Smooth muscle cell of the pulmonary artery (primary cell): ENCODE measurements at places on chromosomes 3 and 15. TPM values are rescaled to one million over a fixed set of nuclear protein-coding genes. Genes with fewer than 3 reads are reported as not detected.

The PYGO1 gene
- total RNA-seq: 9.1 and 10.1 TPM in 2 replicates

The ERICH6 gene
- 0.03 and 0.07 TPM in 2 replicates for total RNA-seq

The MFAP1 gene
- 18.5 and 23.0 TPM in 2 replicates for total RNA-seq

The FEZF2 gene
- not detected in 2 replicates for total RNA-seq

The MGA gene
- total RNA-seq: 34.6 and 36.2 TPM in 2 replicates

The KNG1 gene
- total RNA-seq: not detected in 2 replicates

The AMOTL2 gene
- 117 and 158 TPM in 2 replicates for total RNA-seq

The PLSCR2 gene
- 0.26 TPM in 1 of 2 replicates, not detected in the other for total RNA-seq

The GOLGA8H gene
- total RNA-seq: 0.30 and 0.39 TPM in 2 replicates

The CPEB1 gene
- 9.0 and 14.1 TPM in 2 replicates for total RNA-seq

The FILIP1L gene
- 23.8 and 24.7 TPM in 2 replicates for total RNA-seq

The ACAN gene
- 65.6 and 209 TPM in 2 replicates for total RNA-seq

The CTXN2 gene
- not detected in 2 replicates for total RNA-seq

The FBXO45 gene
- total RNA-seq: 8.9 and 9.3 TPM in 2 replicates

The ZMYND10 gene
- total RNA-seq: 0.91 and 1.1 TPM in 2 replicates

The DAPK2 gene
- 0.59 and 0.98 TPM in 2 replicates for total RNA-seq

The SLC27A2 gene
- 0.26 TPM in 1 of 2 replicates, not detected in the other for total RNA-seq

The BTLA gene
- 0.07 and 0.30 TPM in 2 replicates for total RNA-seq

The EXD1 gene
- not detected in 2 replicates for total RNA-seq

The CD200R1 gene
- 0.07 TPM in 1 of 2 replicates, not detected in the other for total RNA-seq

The LTF gene
- total RNA-seq: 1.7 TPM in 1 of 2 replicates, not detected in the other

The CAND2 gene
- total RNA-seq: 5.1 TPM in 2 replicates

The RTP3 gene
- total RNA-seq: not detected in 2 replicates

The TRAT1 gene
- total RNA-seq: not detected in 2 replicates

The PROS1 gene
- 18.4 and 72.8 TPM in 2 replicates for total RNA-seq

The CXCR6 gene
- total RNA-seq: not detected in 2 replicates

The LRRIQ4 gene
- 0.07 TPM in 2 replicates for total RNA-seq

The TMEM45A gene
- 92.2 and 160 TPM in 2 replicates for total RNA-seq

The INKA1 gene
- total RNA-seq: 5.1 and 5.7 TPM in 2 replicates

The GOLGA6L4 gene
- 0.85 and 1.1 TPM in 2 replicates for total RNA-seq

The SEMA4B gene
- 55.2 and 58.7 TPM in 2 replicates for total RNA-seq

The GOLGA8M gene
- total RNA-seq: 1.8 and 2.0 TPM in 2 replicates

The MON1A gene
- 12.7 and 14.6 TPM in 2 replicates for total RNA-seq

The EAF1 gene
- total RNA-seq: 22.1 and 28.6 TPM in 2 replicates

The GABRR3 gene
- not detected in 2 replicates for total RNA-seq

The SMCO1 gene
- not detected in 2 replicates for total RNA-seq

The RBP2 gene
- not detected in 2 replicates for total RNA-seq

The CP gene
- 16.1 and 42.1 TPM in 2 replicates for total RNA-seq

The RPSA gene
- total RNA-seq: 818 and 877 TPM in 2 replicates

The TAGLN3 gene
- total RNA-seq: 0.26 and 3.5 TPM in 2 replicates

The CX3CR1 gene
- under 0.01 TPM in 1 of 2 replicates, not detected in the other for total RNA-seq

The BTD gene
- 38.2 and 42.4 TPM in 2 replicates for total RNA-seq

The FETUB gene
- total RNA-seq: not detected in 2 replicates

The CERS3 gene
- total RNA-seq: not detected in 2 replicates

The BNC1 gene
- 0.91 and 21.4 TPM in 2 replicates for total RNA-seq

The CD80 gene
- total RNA-seq: not detected in 2 replicates

The SEMA3B gene
- 17.2 and 25.6 TPM in 2 replicates for total RNA-seq

The AADAC gene
- total RNA-seq: 1.9 and 17.6 TPM in 2 replicates

The ALDH1L1 gene
- 0.07 and 0.96 TPM in 2 replicates for total RNA-seq

The INSYN1 gene
- total RNA-seq: 1.3 and 3.3 TPM in 2 replicates

The ARL13B gene
- 7.1 and 9.5 TPM in 2 replicates for total RNA-seq

The CFAP161 gene
- 0.10 TPM in 1 of 2 replicates, not detected in the other for total RNA-seq
